Urinary bladder (tissue), 4 donors: ENCODE measurements at places on chromosomes 13 and 19. TPM values are rescaled to one million over a fixed set of nuclear protein-coding genes. Genes with fewer than 3 reads are reported as not detected.

SKA3 gene
- 0.22 TPM for polyA plus RNA-seq

MYO16 gene
- 0.04 TPM for polyA plus RNA-seq

NALCN gene
- 3.3 TPM for polyA plus RNA-seq

GRCh38 chr13:94323764-94324758 lies 155.4 kb downstream of the DCT start:
- DNase-seq, result no peak

- no peak for DNase-seq
Observed at GRCh38 chr19:18501832-18502231, 20.0 kb downstream of the ELL start.

- DNase-seq, result no peak
Observed at GRCh38 chr13:58804832-58805231, 1173.3 kb downstream of the PCDH17 start.

- no peak for DNase-seq
Observed at GRCh38 chr19:50167314-50167721, 4.2 kb upstream of the IZUMO2 start.

DNA sequence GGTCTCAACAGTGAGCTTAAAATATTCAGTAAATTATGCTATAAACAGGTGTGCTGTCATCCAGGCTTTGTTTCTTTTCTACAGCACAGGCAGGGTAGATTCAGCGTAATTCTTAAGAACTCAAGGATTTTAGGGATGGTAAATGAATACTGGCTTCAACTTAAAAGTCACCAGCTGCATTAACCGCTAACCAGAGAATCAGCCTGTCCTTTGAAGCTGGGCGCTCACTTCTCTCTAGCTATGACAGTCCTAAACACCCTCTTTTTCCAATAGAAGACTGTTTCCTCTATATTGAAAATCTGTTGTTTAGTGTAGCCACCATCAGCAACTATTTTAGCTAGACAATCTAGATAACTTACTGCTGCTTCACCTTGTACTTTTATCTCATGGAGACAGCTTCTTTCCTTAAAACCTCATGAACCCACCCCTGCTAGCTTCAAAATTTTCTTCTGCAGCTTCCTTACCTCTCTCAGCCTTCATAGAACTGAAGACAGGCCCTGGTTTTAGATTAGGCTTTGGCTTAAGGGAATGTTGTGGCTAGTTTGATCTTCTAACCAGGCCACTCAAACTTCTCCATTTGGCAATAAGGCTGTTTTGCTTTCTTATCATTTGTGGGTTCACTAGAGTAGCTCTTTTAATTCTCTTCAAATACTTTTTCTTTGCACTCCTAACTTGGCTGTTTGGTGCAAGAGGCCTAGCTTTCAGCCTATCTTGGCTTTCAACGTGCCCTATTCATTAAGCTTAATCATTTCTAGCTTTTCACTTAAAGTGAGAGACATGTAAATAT lies 89.5 kb downstream of the USP12 start:
- DNase-seq, result no peak

DNA sequence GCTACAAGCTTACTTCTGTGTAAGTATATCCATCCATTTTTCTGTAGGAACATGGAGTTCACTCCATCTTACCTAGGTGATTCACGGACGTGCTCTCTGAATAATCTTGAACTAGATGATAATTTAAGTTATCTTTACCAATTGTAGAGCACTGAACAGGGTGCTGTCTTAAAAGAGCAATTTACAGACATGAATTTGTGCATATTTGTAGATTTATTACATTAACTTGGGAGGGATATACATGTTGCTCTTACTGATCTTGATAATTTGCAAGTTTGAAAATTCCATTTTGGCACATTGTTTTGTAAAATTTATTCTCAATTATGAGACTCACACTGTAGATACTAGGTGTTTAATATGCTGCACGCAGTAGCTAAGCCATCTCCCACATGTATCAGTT lies 9.3 kb downstream of the CDC16 start:
- no peak for DNase-seq

DNA sequence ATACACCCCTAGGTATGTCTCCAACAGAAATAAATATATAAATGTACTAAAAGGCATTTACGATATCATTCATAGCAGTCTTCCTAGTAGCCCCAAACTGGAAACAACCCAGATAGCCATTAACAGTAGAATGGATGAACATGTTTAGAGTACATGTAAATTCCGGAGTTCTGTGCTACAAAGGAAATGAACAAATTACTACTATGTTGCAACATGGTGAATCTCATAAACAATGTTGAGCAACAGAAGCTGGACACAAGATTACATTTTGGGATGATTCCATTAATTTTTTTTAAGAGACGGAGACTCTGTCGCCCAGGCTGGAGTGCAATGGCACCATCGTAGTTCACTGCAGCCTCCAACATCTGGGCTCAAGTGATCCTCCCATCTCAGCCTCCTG lies 5.9 kb upstream of the SLC7A10 start:
- DNase-seq, result no peak

- DNase-seq, result no peak
Observed at GRCh38 chr13:96796091-96796633, 198.1 kb downstream of the OXGR1 start.

- DNase-seq, result no peak
Observed at GRCh38 chr19:18062028-18062427, 24.7 kb downstream of the IL12RB1 start.
